Fibroblast of villous mesenchyme (primary cell): ENCODE measurements at places on chromosomes 6 and 20. TPM values are rescaled to one million over a fixed set of nuclear protein-coding genes. Genes with fewer than 3 reads are reported as not detected.

Gene TCF21
- under 0.01 and 1.3 TPM in 2 replicates for total RNA-seq

Gene MUCL3
- not detected in 2 replicates for total RNA-seq

Gene TULP1
- total RNA-seq = not detected in 2 replicates

GRCh38 chr20:17505636-17506517 is 25.3 kb downstream of the BFSP1 start:
- DNase-seq = peak; percentile 49

GRCh38 chr6:100549406-100550167 is 84.9 kb upstream of the SIM1 start:
- peak; percentile 65 for DNase-seq

DNA sequence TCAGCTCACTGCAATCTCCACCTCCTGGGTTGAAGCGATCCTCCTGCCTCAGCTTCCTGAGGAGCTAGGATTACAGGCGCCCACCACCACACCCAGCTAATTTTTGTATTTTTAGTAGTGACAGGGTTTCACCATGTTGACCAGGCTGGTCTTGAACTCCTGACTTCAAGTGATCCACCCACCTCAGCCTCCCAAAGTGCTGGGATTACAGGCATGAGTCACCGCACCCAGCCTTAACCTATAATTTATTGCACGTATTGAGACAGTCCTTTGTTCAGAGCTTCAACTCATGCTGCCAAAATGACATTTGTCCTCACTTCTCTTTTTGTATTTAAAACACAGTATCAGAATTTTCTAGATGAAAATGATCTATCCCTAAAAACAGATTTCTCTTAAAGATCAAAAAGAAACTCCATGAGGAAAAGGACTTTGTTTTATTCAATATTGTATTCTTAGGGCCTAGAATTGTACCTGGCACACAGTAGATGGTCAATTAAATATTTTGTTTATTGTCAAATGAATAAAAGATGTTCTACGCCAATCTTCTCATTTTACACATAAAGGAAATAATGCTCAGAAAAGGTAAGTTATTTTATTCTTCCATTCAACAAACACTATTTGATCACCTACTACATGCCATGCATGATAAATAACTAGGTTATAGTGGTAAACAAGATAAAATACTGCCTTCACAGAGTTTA is 10.8 kb downstream of the SERAC1 start:
- no peak for DNase-seq

DNA sequence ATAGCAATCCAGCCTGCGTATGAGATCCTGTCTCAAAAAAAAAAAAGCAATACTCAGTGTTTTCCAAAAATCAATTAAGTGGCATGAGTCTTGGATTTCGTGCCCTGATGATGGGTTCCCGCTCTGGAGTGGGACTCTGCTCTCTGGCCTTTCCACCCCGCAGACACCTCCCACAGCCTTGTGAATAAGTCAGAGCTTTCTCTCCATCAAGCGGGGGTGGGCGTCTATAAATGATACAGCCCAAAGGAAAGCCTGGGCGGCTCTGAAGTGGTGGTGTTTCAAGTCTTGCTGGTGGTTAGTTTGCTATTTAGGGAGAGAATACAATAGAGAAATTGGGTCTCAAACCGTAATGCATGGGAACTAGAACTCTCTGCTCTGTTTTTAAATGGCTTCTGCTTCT is 52.5 kb upstream of the TAGAP start:
- no peak for DNase-seq
